ENCODE measurements at places on chromosomes 4 and X. TPM values are rescaled to one million over a fixed set of nuclear protein-coding genes. Genes with fewer than 3 reads are reported as not detected.

DNA sequence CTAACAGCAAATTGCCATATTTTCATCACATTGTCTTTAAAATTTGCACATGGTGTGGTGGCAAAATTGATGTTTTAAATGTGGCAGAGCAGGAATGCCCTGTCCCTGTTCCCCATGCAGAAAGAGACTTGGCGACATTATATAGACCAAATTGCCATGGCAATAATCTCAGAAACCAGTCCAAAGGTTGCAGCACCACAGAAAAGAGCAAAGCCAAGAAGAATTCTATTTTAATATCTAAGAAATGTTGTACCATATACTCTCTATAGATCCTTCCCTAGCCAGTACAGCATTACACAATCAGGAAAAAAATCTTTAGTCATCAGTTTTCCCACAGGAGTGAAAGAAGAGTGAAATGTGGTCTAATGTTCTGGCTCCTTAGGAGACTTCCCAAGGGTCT lies 80.0 kb downstream of the UGT2B28 start:
- DNase-seq: no peak

Gene ATP11C
- total RNA-seq: 30.4 TPM

GRCh38 chr4:71050809-71051208 lies 57.4 kb downstream of the DCK start:
- DNase-seq: no peak

Gene MAGEA9B
- total RNA-seq: 0.08 TPM

GRCh38 chr4:84697615-84698201 lies 114.8 kb downstream of the CDS1 start:
- no peak for DNase-seq

- no peak for DNase-seq
These were observed 43.6 kb upstream of the KIT start for GRCh38 chr4:54614149-54614548.

DNA sequence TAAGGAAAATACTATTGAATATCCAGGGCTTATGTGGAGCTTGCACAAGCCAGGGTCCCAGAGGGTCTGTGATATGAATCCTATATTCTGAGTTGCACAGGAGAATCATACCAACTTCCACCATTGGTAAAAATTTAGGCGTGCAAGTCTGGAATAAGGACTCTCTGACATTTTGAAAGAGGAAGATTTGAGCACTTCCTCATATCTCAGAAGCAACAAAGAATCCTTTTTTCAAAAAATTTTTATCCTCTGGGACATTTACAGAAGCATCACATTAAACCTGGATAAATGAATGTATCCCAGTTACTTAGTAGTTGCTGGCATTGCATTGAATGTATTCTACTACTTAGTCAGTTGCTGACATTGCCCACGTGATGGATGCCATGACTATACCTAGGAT lies 24.2 kb upstream of the CAMK2D start:
- DNase-seq: no peak

DNA sequence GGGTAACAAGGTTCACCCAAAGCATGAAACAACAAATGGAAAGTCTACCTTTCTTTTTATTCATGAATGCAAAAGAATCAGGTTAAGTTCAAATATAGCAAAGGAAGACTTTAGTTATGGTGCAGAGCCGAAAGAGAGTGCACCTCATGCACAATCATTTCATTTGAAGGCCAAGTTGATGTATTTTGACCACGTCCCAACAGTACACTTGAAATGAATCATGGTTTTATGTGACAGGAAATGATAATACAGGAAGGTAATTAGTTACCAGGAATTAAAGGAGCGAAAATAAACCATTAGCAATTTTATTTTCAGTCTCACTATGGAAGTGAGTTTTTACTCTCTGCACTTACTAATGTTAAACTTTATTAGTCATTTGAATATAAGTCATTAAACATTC lies 281.2 kb upstream of the DIAPH2 start:
- DNase-seq: no peak

DNA sequence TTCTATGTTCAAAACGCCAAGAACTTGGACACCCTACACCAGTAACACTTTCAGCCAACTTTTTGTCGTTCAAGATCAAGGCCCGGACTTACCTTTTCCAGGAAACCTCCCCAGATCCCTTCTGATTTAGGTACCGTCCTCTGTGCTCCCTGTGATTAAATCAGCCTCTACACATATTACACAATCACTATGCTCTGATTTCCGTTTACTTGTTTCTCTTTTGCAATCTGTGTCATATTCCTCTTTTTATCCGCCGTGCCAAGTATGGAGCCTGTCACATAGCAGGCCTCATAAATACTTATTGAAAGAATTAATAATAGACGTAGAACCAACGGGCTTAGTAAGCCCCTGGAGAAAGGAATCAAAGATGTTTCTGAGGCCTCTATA lies 722 bp upstream of the TMEM33 start:
- DNase-seq: no peak

DNA sequence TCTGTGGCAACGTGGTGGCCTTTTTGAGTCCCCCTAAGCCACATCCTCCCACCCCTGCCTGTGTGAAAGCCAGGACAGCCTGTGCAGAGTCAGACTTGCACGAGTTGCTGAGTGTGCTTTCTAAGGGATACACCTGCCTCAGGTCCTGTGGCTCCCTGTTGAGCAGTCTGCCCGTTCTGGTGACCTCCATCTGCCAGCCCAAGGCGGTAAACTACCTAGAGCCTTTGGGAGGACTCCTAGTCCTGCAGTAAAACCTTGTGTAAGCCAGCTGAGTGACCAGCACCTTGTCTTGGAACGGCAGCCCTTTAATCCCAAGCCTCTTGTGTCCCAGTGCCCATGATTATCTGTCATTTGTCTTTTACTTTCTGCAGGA lies 69.3 kb downstream of the NBDY start:
- no peak for DNase-seq

Gene CPE
- 21.4 TPM for total RNA-seq

GRCh38 chr4:170137927-170138326 lies 48.2 kb upstream of the AADAT start:
- no peak for DNase-seq

DNA sequence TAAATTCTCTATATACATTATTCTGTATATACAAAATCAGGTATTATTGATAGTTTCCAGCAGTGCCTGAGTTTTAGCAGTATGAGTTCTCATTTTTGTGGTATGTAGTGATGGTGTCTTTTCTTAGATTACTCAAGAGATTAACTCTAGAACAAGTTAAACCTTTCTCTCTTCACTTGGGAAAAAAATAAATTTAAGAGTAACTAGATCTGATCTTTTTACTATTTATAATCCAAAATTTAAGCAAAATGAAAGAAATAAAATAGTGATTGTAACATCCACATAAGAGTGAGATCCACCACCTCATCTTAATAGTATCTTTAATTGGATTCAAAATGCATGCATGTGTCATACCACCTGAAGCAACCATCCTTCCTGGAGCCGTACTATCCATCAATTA lies 124.1 kb upstream of the DDX3X start:
- DNase-seq: no peak

GRCh38 chr4:171834640-171835039 lies 21.4 kb downstream of the GALNTL6 start:
- no peak for DNase-seq

- DNase-seq: peak; percentile 49
These were observed 203.2 kb downstream of the PTTG2 start for GRCh38 chr4:38163216-38164006.

- no peak for DNase-seq
These were observed 48.4 kb upstream of the PRPS1 start for GRCh38 chrX:107579956-107580355.

Gene CYLC1
- not detected for total RNA-seq

Gene THAP9
- total RNA-seq: 1.5 TPM

DNA sequence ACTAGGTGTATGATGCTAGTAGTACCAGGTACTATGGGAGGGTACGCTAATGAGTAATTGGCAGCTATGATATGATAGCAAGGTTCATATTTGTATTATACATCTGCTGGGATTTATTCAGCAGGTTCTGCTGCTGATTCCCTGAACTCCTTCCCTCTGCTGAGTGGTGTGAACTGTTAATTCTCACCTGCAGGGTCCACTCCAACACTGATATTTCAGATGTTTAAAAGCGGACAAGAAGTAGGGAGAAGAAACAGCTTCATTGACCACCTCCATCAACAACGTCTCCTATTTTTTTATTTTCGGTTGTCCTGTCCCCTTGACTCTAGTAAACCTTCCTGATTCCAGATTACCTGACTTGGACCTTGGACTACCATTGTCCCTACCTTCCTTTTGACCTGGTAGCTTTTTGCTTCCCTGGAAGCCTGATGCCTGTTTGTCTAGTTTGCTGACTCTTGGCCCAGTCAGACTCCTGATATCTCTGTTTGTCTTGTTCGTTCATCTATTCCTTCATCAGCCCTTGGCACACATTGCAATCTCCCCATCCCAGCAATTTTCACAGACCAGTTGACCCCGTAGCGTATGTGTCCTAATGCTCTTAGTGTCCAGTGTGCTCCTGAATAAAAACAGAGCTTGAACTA lies 34.0 kb upstream of the RNF128 start:
- no peak for DNase-seq

GRCh38 chrX:124665621-124666400 lies 319.4 kb downstream of the SH2D1A start:
- DNase-seq: no peak

GRCh38 chr4:46781434-46782092 lies 127.5 kb downstream of the COX7B2 start:
- DNase-seq: no peak

Gene BEX2
- total RNA-seq: 19.2 TPM

DNA sequence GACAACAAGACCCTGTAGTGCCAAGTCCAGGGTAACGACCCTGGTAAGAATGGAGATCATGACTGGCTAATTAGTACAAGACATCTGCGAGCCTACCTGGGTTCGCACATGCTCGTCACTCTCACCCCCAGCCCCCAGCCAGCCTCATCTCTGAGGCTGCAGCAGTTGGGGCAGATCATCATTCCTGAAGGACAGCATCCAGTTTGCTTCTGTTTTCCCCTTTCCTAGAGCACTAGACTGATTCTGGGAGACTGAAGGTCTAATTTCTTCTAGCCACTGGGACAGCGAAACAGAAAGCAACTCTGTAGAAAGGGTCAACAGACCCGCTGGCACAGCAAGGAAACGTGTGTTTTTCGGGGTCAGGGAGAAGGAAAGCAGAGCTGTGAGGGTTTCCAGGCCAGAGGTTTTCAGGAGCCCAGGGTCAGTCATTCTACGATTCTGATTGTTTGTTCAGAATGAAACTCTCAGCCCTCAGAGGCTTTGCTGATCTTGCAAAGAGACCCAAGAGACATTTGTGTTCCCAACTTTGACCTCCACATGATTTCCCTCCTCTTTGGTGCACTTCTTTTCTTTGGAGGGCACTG lies 343.1 kb upstream of the NOCT start:
- DNase-seq: no peak

DNA sequence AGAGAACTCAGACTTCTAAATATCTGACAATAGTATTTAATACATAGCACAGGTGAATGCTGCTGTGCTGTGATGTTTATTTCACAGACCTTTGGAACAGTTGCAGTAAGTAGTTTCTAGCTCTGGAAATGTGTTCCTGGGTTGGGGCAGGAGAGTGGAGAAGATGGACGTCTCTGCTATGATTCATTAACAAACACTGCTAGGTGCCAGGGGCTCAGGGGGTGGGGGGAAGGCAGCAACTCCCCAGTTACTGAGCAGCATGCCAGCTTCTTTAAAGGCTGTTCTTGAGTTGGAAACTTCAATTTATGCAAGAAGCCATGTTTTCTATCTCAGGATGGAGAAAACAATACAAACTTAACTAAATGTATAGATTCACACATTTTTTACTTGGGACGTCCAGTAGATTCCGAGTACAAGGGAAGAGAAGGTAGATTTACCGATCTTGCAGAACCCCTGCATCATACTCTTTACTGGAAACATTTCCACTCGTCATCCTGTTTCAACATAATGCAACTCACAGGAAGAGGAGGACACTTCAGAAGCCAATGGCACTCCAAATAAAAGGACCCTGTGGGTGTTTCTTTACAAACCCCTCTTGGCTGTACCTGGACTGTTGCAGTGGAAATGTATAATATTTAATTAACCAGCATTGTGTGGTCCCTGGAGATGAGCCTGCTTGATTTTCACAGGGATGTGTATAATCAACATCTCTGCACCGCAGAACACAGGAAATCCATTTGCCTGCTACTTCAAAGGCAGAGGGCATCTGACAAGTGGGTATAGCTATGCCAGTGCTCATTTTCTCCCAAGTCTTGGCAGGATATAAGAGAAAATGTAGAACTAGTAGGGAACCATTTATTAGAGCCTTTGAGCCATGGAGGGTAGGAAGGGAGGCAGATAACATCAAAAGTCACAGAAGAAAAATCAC lies 171.4 kb downstream of the SH3KBP1 start:
- no peak for DNase-seq

Gene MAP3K15
- total RNA-seq: 1.4 TPM

DNA sequence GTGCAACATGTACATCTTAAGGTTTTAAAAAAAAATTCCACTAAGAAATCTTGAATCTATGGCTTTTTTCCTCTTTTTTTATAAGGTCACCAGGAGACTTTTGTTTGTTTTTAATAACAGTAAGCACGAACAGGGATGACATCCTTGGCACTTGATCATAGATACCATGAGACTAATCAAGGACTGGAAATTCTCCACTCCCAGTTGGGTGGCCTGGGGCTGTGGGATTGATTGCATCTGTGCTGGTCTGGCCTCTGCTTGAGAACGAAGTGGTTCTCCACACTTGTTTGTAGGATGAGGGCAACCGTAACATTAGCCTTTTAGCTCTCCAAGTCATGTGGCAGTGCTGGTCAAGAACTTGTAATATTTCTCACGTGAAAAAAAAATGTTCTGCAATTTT lies 35.4 kb downstream of the SNX25 start:
- no peak for DNase-seq

Gene MAGEC1
- total RNA-seq: 6.7 TPM

DNA sequence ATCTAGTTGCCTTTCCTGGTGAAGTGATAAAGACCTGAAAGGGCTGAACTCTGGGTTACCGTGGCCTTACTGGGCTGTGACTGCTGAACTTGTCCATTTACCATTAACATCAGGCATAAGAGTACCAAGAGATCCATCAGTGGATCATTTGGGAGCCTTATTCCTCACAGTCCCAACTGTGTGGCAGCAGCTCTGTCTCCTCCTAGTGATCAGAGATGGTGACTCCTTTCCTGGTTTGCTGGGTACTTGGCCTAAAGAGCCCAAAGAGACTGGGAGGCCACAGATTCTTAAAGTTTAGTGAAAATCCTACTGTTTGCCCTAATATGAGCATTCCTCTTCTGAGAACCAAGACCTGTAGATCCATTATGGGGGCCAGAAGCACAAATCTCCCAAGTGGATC lies 56.3 kb upstream of the ATP6AP2 start:
- DNase-seq: no peak

DNA sequence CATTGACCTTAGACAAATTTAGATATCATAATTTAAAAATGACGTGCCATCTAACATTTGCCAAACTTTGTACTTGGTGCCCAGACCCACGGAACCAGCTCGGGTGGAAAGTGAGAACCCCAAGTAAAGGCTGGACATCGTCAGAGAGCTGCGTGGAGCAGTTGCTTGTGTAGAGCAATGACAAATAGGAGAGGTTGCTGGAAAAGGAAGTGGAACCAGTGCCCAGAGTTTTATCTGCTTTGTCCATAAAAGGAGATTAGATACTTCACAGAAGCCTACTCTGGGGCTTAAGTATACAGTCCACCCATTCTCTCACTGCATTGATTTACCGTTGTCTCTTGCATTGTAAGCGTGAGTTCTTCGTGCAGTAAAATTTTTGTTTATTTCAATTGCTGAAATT lies 5.4 kb upstream of the TBC1D1 start:
- no peak for DNase-seq

Gene TLL1
- total RNA-seq: 0.93 TPM

Gene MAD2L1
- 115 TPM for total RNA-seq
